NCI-H1105 treated with DMSO at 0.1 percent for 48 hours (cell line): ENCODE measurements at places on chromosomes 4 and X.

DNA sequence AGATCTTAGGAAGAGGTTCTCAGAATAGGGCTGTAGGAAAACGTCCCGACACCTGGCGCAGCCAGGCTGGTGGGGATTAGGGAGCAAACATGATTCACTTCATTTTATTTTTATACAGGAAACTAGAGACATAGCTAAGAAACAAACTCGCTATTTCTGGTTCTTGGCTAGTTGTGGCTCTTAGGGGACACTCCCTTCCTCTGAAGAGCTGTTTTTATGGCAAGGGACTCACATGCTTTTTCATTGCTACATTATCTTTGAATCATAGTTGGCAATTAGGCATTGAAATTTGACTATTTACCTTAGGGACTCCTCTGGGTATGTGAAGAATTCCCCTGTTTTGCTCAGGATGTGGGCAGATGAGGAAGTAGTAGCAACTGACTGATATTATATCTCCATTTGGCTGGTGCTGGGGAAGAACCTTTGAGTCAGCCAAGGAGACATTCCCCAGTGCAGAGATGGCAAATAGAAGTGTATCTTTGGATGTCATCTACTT, 174.5 kb downstream of the SMIM20 start:
- DNase-seq, result no peak

DNA sequence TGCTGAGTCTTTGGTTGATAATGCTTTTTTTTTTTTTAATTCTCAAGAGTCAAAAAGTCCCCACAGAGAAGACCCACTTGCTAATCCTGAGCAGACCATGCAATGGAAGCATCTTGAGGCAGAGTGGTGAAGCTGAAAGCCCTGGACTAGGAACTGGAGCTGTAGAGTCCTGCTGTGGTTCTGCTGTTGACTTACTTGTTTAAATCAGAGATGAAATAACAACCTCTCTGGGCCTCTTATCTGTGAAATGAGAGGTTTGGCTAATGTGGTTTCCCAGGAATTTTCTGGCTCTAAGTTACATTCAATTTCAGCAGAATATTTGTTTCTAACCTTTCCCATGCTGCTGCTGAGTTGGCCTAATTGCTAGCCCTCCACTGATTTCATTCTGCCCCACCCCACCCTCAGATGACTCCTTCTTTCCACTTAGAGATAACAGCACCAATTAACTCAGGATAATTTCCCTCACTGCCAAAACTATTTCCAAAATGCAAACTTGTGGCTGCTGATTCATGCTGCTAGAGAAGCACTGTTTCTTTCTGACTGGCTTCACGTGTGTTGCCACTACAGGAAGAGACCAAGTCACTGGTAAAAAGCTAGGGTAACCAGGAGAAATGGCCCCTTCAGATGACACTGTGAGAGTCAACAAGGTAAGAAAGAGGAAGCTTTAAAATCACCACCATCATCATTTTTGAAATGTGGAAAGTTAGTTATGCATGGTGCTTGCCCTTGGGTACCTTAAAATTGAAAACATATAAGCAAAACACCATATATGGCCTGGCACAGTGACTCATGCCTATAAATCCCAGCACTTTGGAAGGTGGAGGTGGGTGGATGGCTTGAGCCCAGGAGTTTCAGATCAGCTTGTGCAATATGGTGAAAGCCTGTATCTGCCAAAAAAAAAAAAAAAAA, 326.4 kb downstream of the DCHS2 start:
- DNase-seq, result peak; percentile 20

- DNase-seq, result no peak
Observed at GRCh38 chr4:23269566-23269965, 576.8 kb downstream of the GBA3 start.

GRCh38 chrX:68865926-68866325, 37.1 kb downstream of the EFNB1 start:
- no peak for DNase-seq
